ENCODE measurements at places on chromosomes 5 and 9.
A peak's percentile ranks its signal among the peaks of the same experiment; 100 is the strongest.

- DNase-seq: no peak
These were observed 6.1 kb upstream of the STOML2 start for GRCh38 chr9:35108946-35109575.

DNA sequence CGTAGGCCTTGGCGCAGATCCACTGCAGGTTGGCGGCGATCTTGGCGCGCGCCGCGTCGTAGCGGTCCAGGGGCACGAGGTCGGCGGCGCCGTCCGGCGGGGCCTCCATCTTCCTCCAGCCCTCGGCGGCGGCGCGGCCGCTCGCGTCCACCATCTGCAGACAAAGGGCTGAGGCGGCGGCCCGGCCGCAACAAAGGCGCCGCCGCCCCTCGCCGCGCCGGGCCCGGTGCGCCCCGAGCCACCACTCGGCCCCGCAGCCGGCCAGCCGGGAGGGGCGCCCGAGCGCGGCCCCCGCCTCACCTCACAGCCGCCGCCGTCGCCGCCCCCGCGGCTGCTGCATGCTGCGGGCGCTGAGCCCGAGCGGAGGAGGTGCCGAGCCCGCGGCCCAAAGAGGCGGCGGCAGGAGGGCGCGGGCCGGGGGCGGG is 328 bp downstream of the CAMSAP1 start:
- DNase-seq: no peak

DNA sequence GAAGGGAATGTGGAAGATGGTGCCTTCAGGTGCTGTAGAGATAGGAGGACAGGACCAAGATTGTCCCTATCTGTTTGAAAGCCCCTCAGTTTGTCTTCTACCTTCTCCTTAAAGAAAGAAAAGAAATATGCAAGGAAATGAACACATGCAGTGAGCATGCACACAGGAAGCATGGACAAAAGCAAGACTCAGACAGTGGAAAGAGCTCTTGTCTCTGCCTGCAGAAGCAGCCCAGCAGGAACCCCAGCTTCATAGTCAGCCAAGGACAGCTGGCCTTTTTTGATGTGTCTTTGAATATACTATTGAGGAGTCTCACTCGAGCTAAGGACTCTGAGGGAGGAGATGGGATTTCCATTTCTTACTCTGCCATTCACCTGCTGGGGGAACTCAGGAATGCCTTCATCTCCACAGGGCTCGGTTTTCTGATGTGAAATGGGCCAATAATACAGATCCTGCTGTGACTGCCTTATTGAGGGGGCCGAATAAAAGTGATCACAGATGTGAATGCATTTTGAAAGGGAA is 132.5 kb upstream of the ADRA1B start:
- no peak for DNase-seq

DNA sequence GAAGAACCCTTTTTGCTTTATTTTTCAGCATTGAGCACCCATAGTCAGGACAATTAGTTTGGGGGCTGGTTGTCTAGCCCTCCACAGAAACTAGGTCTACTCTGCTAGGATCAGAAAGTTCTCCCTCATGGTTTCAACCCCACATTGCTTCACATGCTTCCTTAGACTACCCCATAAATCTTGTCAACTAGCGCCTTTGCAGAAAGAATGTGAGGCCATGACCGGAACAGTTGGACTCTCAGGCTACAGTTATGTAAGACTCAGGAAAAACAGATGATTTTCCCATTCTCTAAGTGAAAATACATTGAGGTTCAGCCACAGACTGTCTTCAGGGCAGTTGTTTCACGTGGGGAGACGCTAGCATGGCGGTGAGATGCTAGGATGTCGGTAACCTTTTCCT is 255.6 kb downstream of the NR3C1 start:
- DNase-seq: no peak

- no peak for DNase-seq
These were observed 1.3 kb downstream of the QSOX2 start for GRCh38 chr9:136244122-136244968.

DNA sequence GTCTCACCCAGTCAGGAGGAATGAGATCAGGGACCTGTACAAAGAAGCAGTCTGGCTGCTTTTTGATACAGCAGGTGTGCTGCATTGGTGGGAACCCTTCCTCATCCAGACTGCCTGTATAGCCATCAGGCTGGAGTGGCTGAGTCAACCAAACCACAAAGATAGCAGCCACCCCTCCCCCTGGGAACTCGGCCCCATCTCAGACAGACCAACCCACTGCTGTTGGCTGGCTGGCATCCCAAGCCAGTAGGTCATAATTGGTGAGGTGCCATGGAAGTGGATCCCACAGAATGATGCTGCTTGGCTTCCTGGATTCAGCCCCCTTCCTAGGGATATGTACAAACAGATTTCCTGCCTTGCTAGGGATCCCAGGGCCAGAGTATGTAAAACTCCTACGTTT is 60.9 kb downstream of the YTHDC2 start:
- no peak for DNase-seq

- DNase-seq: no peak
These were observed 446.8 kb downstream of the CCDC171 start for GRCh38 chr9:15999422-16000339.

- no peak for DNase-seq
These were observed 401.4 kb downstream of the PSAT1 start for GRCh38 chr9:78698371-78698770.

- no peak for DNase-seq
These were observed at the start of gene NSD1 for GRCh38 chr5:177133096-177133852. TSS of gene NSD1 (plus strand) at chr5:177133773. CDS start at chr5:177135104, 1,331 bp downstream.

GRCh38 chr9:137397675-137398423 is 25.1 kb downstream of the EXD3 start:
- no peak for DNase-seq

DNA sequence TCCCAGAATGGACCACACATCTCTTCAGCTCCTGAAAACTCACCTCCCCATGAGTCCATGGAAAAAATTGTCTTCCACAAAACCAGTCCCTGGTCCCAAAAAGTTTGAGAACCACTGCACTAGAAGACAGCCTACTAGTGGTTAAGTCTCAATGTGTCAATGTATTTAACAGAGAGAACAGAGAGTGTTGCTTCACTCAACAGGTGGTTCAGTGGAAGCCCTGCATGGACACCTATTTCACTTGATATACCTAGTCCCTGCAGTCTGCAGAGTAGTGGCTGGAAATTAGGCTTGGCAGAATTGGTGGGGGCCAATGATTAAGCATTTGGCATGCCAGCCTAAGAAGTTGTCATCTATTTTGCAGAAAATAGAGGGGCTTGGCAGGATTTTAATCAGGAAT is 23.0 kb downstream of the IL7R start:
- no peak for DNase-seq

- no peak for DNase-seq
These were observed 3.9 kb upstream of the DAB2 start for GRCh38 chr5:39428640-39429039.

DNA sequence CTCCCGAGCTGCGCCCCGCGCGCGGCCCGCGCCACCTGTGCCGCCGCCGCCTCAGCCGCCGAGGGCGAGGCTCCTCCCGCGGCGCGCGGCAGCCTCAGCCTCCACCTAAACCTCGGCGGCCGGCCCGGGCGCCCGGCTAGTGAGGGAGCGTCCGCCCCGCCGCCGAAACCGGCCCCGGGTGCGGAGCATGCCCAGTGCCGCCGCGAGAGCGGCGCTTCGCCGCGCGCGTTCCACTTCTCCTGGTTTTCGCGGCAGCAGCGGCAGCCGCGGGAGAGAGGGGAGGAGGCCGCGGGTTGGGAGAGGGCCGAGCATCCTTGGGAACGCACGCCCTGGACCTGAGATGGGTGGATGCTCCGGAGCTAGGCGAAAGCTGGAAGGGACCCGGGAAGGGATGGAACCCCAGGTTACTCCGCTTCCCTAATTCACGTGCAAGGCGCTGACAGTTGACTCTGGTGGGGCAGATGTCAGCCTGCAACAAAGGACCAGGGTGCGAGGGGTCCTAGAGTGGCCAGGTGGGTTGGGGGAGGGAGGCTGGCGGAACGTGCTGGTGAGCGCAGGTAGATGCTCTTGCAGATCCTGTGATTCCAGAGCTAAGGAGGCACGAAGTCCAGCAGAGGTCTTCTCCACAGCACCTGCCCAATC is at the start of gene CTNND2:
TSS of gene CTNND2 (minus strand) at position 182 of the 642 bp plus-strand sequence. CDS start 593 bp downstream, outside the sequence.
- peak; percentile 75 for DNase-seq

- DNase-seq: no peak
These were observed 71.4 kb downstream of the SLC12A2 start for GRCh38 chr5:128154943-128155342.

- DNase-seq: no peak
These were observed 12.7 kb downstream of the EEIG1 start for GRCh38 chr9:127968042-127968441.

- no peak for DNase-seq
These were observed 40.9 kb upstream of the FABP6 start for GRCh38 chr5:160188141-160189015.

DNA sequence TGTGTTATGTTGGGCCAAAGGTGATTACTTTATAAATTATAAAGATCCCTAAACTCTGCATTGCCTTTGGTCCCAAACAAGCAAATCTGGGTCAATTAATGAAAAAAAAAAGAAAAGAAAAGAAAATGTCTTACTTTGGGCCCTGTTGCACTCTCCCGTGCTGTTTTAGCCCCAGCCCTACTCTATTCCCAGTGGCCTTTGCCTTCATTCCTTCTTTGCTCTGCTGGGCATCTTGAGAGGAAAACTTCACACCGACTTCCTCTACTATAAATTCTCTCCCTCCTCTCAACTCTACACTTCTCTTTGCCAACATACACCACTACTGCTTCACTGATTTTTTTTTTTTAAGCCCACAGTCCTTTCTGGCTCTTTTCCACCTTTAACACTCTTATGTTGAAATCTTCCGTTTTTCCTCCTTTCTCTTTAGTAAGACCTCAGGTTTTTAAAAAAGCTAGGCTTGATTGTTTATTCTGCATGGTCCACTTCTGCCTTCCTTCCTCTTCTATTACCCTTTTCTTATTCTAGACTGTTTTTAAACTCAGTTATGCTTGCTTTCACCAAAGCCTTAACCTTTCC is 4.5 kb upstream of the MSMP start:
- DNase-seq: no peak

- no peak for DNase-seq
These were observed 83.4 kb downstream of the RAPGEF1 start for GRCh38 chr9:131656356-131657036.

- DNase-seq: no peak
These were observed 48.2 kb downstream of the ABCA1 start for GRCh38 chr9:104879555-104880309.

DNA sequence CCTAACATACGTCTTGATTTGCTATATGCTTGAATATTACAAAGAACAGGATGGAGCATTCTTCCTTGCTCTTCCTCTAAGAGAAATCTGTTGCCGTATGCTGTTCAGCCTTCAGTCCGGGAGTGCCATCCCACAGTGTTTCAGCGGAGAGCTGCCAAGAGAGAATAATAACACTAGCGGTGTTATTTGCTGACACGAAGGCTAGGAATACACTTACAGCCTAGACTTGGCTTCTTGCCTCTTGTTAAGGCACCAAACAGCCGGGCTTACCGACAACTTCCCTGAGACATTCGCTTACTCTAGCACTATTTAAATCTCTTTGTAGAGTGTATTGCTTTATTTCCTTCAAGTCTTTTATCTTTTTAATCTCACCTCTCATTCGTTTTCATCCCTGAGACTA is 31.4 kb downstream of the KCTD16 start:
- DNase-seq: no peak

DNA sequence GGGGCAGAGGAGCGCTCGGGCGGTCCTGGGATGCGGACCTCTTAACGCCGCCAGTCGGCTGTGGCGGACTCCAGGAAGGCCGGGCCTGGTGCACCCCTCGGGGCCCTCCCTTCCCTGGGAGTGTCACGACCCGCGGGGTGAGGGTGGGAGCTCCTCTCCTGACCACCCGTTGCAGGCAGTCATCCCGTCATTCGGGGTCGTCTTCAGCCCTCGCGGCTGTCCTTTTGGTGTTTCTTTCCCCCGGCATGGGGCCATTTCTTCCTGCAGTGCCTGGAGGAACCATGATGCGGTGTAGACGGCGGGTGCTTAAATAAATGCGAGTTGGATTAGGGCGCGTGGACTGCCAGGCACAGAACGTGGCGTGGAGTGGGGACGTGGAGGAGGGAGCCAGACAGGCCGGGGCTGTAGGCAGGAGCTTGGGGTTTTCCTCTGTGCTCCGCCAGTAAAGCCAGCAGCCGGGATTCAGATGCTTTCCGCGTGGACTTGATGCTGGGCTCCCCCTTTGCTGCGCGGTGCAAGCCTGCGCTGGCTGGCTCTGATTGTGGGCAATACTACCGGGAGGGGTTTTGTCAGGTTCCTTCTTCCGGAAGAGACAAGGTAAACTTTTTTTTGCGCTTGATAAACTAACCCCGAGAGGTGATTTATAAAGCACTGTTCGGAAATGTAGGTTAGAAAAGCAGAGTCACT is 868 bp downstream of the KDM4C start:
- peak; percentile 4 for DNase-seq
